Stimulated activated CD4-positive, alpha-beta T cell treated with anti-CD3 and anti-CD28 coated beads, TNF-alpha, amount 100 ng/mL, for 4 hours (primary cell): ENCODE measurements at places on chromosomes 5 and 9.

DNA sequence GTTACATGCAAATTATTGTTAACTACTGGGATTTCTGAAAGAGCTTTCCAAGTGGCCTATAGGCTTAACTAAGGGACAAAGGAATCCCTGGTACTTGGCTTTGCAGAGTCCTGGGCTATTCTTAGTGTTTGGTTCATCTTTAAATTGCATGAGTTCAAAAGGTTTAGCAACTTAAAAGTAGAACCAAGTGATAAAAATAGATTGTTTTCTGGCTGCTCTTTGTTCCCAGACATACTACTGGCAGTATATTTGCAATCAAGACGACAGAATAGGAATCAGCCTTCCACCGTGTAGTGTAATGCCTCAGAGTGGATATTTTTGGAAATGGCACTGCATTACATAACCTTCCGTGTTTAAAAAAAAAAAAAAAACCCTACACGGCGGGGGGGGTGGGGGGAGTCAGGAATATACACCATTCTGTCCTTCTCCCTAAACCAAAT, 1.0 kb downstream of the NREP start:
- DNase-seq: no peak

- DNase-seq: no peak
Measured at GRCh38 chr9:126621919-126622735, 8.4 kb downstream of the LMX1B start.

DNA sequence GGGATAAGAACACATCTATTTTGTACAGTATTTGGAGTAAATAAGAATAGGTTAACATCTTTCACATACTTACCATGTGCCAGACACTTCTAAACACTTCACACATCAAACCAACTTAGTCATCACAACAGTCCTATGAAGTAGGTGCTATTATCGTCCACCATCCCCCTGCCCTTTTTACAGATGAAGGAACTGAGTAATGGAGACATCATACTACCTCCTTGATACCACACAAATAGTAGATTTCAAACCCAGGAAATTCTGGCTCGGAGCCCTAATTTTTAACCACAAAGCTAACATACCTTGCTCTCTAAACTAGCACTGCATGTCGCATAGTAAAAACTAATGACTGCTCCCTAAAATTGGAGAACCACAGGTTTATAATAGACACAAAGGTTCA, 4.2 kb upstream of the ZNF366 start:
- no peak for DNase-seq

DNA sequence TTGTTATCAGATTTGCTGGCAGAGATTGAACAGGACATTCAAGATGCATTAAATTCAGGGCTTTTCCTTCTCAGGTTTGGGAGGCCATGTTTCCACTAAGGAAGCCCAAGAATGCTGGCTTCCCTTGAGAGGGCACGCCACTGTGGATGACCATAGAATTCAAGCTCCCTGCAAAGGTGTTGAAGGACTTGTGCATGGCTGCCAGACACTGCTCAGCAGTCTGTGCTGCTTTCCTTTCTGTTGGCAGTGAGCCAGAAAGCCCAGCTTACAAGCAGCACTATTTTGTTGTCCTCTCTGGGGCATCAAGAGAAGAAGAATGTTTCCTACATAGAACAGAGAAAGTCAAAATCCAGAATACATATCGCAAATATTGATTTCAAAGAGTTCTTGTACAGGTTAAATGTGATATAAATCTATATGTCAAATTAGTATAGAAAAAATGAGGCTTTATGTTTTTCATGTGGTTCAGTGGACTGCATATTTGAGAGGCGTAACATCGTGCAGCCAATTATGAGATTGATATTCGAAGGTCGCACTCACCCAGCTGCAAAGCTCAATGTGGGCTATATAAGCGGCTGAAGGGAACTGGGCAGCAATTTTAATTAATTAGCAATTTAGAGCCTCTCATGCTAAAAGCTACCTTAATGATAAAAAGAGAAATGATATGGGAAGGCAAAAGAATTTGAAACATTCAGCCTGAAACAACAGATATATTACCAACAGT, 103.1 kb upstream of the ISL1 start:
- DNase-seq: no peak

DNA sequence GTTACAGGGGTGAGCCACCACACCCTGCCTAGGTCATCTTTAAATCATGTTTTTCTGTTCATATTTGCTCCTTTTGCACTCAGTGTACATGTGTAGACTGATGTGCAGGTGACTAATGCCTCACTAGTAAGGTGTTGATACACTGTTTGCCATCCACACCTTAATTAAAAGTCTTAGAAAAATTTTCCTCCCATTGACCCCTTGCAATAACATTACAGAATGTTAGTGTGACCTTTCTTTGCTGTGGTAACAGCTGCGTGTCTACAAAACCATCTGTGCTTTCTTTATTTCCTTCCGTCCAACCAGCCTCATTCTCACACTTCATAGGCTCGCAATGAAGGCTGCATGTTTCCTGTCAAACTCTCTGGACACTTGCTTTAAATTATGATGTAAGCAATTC, 6.6 kb upstream of the CEMIP2 start:
- no peak for DNase-seq

- no peak for DNase-seq
Measured at GRCh38 chr9:38641985-38642864, 21.8 kb upstream of the ANKRD18A start.

- no peak for DNase-seq
Measured at GRCh38 chr9:120579139-120580050, 572 bp downstream of the CDK5RAP2 start.

DNA sequence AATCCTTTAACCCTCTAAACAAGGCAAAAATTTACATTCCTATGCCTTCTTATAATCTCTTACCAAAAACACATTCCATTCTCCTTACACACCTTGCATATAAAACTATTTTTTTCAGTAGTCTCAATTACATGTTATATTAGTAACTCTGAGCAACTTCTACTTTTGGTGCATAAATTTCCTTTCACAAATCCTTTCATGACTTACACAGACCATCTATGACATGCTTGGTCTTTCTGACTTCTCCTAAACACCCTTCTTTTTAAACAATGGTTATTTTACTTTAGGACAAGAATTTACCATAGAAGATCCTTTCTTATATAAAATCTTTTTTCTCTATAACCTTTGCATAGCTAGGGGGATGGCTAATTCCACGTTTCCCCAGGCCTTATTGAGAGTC, 208.0 kb upstream of the ARRDC3 start:
- DNase-seq: no peak
